Neural progenitor cell (in vitro differentiated cells): ENCODE measurements at places on chromosomes 5 and 9.

GRCh38 chr5:54760182-54760935 lies 225.0 kb downstream of the ESM1 start:
- no peaks in the 10 kb centered on the region for H3K4me1 ChIP-seq
- no peaks in the 10 kb centered on the region for H3K27me3 ChIP-seq
- no peaks in the 10 kb centered on the region for H3K36me3 ChIP-seq
- H3K4me3 ChIP-seq, result no peak overlapping the region

DNA sequence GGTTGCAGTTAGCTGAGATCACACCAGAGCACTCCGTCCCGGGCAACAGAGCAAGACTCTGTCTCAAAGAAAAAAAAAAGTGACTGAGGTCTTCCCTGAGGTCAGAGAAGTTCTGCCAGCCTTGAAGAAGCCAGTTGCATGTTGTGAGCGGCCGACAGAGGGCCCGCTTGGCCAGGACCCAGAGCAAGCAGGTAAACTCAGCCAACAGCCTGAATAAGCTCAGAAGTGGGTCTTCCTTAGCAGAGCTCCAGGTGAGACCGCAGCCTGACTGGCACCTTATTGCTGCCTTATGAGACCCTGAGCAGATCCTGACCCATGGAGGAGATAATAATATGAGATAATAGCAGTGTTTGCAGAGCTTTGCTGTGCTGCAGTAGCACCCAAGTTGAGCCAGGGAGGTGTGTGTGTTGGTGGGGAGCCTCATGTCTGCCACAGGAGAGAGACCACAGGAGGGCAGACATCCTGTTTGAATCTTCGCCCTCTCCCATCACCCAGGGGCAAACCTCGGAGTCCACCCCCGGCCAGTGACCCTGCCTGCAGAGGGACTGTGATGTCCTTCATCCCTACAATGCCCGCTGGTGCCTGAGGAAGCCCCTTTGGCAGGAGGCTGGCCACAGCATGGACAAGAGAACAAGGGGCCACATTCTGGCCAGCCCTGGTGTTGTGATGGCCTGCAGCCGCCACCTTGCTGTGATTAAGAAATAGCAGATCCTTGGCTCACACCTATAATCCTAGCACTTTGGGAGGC lies 10.8 kb upstream of the BARX1 start:
- no peaks in the 10 kb centered on the region for H3K36me3 ChIP-seq
- no peak overlapping the region for H3K27ac ChIP-seq
- H3K4me1 ChIP-seq, result no peaks in the 10 kb centered on the region
- DNase-seq, result no peak
- no peak overlapping the region for H3K4me3 ChIP-seq
- peaks cover 31% of the 10 kb centered on the region for H3K27me3 ChIP-seq

DNA sequence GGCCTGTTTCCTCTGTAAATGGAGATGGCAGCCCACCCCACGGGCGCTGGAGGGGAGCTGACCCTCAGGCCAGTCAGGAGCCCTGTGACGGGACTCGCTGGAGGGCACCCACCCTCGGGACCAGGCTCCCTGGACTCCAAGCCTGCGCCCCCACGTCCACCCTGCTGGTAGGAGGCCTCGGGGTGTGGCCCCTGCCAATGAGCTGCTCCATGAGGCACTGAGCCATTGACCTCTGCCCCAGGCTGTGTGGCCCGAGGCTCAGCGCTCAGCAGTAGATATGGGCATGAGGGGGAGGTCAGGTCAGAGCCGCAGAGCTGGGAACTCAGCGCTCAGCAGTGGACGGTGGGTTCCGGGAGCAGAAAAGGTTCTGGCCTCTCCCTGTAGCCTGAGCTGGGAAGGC lies 52.3 kb upstream of the EGFL7 start:
- H3K27me3 ChIP-seq, result no peaks in the 10 kb centered on the region
- H3K4me1 ChIP-seq, result peaks cover 30% of the 10 kb centered on the region
- H3K36me3 ChIP-seq, result no peaks in the 10 kb centered on the region
- DNase-seq, result no peak

DNA sequence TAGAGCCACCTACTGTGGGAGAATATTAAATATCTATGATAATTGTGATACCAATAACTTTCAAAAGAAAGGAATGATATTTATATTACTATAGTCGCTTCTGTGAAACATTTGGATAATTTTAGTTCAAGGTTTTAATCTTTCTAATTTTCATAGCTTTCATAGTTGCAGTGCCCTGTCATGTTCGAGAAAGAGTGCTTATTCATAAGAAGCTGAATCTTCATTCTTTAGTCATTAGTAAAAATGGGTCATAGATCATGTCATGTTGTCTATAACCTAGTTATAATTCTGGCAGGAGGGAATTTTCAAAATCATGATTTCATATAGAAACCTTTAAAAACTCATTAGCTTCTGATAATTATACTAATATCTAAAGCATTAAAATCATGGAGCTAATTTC lies 685.6 kb downstream of the CETN3 start:
- no peak overlapping the region for H3K4me3 ChIP-seq
- no peaks in the 10 kb centered on the region for H3K36me3 ChIP-seq
- DNase-seq, result no peak
- H3K4me1 ChIP-seq, result peaks cover 2% of the 10 kb centered on the region
- no peaks in the 10 kb centered on the region for H3K27me3 ChIP-seq

DNA sequence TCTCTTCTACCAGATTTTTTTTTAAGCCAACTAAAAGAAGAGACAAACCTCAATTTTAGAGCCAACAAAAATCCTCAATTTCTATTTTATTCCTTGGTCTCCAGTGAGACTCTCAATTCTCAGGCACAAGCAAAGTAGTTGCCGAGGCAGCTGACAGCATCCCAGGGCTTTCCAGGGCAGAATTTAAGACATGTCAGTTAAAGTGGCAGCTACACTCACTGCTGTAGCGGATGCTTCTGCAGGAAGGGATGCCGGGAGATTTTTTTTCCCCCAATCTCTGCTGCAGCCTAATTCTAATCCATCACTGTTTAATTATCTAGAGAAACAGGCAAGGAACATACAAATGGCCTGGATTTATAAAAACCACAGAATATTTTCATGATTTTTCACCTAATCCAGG lies 57.0 kb downstream of the TTC39B start:
- peak overlapping the region; percentile 4 for H3K4me3 ChIP-seq
- peak overlapping the region; percentile 0 for H3K27ac ChIP-seq
- no peaks in the 10 kb centered on the region for H3K27me3 ChIP-seq
- peaks cover 22% of the 10 kb centered on the region for H3K4me1 ChIP-seq

- peak; percentile 50 for DNase-seq
- peak overlapping the region; percentile 57 for H3K4me3 ChIP-seq
- H3K36me3 ChIP-seq, result no peaks in the 10 kb centered on the region
- peaks cover 100% of the 10 kb centered on the region for H3K27me3 ChIP-seq
- no peak overlapping the region for H3K27ac ChIP-seq
Measured at GRCh38 chr5:155729684-155730059, 597.3 kb upstream of the SGCD start.

GRCh38 chr5:102807878-102808502 lies 52.9 kb downstream of the PAM start:
- H3K4me1 ChIP-seq, result peaks cover 27% of the 10 kb centered on the region
- no peak overlapping the region for H3K4me3 ChIP-seq
- H3K36me3 ChIP-seq, result no peaks in the 10 kb centered on the region
- H3K27ac ChIP-seq, result peak overlapping the region; percentile 14

DNA sequence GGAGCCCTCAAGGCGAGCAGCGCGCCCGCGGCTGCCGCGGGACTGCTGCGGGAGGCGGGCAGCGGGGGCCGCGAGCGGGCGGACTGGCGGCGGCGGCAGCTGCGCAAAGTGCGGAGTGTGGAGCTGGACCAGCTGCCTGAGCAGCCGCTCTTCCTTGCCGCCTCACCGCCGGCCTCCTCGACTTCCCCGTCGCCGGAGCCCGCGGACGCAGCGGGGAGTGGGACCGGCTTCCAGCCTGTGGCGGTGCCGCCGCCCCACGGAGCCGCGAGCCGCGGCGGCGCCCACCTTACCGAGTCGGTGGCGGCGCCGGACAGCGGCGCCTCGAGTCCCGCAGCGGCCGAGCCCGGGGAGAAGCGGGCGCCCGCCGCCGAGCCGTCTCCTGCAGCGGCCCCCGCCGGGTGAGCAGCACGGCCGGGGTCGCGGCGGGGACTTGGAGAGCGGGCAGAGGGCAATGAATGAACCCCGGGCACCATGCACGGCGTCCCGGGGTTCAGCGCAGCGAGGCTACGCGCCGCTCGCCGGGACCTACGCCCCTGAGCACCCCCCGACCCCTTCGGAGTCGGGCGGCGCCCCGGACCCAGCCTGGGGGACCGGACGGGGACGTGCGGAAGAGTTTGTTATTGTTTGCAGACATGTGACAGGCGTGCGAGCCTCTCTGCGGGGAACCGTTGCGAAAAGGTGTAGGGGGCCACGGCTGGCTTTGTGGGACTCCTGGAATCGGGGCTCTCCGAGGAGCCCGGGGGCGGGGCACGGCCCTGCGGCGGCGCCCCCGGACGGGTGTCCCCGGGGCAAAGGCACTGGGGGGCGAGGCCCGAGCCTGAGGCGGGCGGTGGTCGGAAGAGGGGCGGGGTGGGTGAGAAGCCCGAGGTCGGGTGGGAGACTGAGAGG lies 553 bp downstream of the MAP3K1 start:
- peak overlapping the region; percentile 94 for H3K4me3 ChIP-seq
- peak; percentile 65 for DNase-seq
- no peak overlapping the region for H3K27ac ChIP-seq
- H3K4me1 ChIP-seq, result peaks cover 22% of the 10 kb centered on the region
- H3K27me3 ChIP-seq, result peaks cover 38% of the 10 kb centered on the region
- no peaks in the 10 kb centered on the region for H3K36me3 ChIP-seq

GRCh38 chr5:171577042-171577758 lies 157.8 kb downstream of the FGF18 start:
- no peaks in the 10 kb centered on the region for H3K36me3 ChIP-seq
- H3K27ac ChIP-seq, result no peak overlapping the region
- H3K4me1 ChIP-seq, result peaks cover 42% of the 10 kb centered on the region
- no peaks in the 10 kb centered on the region for H3K27me3 ChIP-seq
- H3K4me3 ChIP-seq, result no peak overlapping the region

DNA sequence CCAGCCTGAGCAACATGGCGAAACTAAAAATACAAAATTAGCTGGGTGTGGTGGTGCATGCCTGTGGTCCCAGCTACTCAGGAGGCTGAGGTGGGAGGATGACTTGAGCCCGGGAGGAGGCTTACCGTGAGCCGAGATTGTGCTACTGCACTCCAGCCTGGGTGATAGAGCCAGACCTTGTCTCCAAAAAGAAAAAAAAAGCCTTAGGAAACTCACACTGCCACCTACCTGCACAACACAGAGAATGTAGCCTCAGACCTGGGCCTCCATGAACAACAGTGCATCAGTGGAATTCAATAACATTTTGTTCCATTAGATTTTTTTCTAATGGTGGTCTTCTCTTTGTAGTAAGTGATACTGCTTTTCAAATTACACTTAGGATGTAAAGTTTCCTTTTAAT lies 63.8 kb upstream of the RARS1 start:
- H3K4me1 ChIP-seq, result no peaks in the 10 kb centered on the region
- DNase-seq, result no peak
- no peaks in the 10 kb centered on the region for H3K36me3 ChIP-seq
- no peak overlapping the region for H3K4me3 ChIP-seq

GRCh38 chr9:22056402-22056801 lies 47.3 kb upstream of the CDKN2B start:
- no peaks in the 10 kb centered on the region for H3K27me3 ChIP-seq
- no peaks in the 10 kb centered on the region for H3K36me3 ChIP-seq
- no peak for DNase-seq
- H3K4me1 ChIP-seq, result peaks cover 8% of the 10 kb centered on the region
- no peak overlapping the region for H3K27ac ChIP-seq
- H3K4me3 ChIP-seq, result no peak overlapping the region

DNA sequence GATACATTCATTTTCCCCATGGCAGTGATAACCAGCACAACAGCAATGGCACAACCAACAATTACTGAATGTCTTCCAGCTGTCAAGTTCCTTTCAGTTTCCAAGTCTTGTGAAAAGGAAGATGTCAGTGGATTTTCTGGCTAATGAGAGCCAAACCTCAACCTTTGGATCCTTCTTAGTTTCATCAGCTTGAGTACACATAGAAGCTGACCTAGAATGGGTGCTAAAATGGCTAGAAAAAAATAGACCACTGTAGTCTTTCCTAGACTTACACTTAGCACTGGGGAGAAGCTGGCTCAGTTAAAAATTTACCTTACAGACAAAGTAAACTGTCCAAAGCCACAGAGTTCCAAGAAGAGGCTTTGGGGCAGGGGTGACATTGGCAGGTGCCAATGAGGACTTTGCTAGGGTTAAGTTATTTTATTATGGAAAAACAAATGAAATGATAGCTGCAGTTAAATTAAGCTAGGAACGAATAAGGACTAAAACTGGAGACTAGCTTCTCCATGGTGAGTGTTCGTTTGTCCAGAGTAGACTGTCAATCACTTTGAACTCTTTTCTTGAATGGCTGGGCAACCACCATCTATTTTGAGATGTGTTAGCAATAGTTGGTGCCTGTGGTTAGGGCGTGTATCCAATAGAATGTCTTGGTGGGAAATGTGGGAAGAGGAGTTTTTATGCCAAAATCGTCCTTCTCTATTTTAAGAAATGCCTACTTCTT lies 25.9 kb upstream of the TXN start:
- H3K27me3 ChIP-seq, result no peaks in the 10 kb centered on the region
- no peaks in the 10 kb centered on the region for H3K4me1 ChIP-seq
- DNase-seq, result no peak

DNA sequence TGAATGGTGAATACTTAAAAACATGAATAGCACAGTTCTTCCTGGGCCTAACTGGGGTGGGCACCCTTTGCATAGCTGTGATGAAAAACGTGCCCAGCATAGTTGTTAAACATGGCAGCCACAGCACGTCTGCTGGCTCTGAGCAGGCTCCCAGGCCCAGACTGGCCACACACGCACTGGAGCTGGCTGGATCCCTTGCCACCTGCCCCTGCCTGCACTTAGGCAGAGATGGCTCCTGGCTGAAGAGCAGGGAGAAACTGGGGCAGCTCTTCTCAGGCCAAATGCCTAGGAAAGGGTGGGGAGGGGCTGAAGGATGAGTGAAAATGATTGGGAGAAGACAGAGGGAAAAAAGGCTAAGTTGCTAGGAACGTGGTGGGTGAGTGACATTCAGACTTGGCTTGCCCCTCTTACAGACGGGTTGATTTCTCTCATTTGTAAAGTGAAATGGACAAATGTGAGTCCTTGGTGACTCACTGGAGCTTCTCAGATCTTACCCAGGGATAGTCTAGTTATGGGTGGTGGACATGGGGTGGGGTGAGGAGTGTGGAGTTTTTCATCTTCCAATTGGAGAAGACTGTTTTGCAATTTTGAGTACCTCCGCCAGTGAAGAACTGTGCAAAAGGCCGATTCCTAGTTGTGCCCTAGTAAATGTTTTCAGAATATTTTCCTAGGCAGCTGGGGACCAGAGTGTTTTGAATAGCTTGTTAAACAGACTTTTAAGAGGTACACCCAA lies 42.4 kb downstream of the TRIO start:
- no peak overlapping the region for H3K4me3 ChIP-seq
- H3K27me3 ChIP-seq, result no peaks in the 10 kb centered on the region
- peaks cover 20% of the 10 kb centered on the region for H3K4me1 ChIP-seq
- no peak overlapping the region for H3K27ac ChIP-seq
- H3K36me3 ChIP-seq, result no peaks in the 10 kb centered on the region
